ENCODE measurements at places on chromosomes 2 and 18. TPM values are rescaled to one million over a fixed set of nuclear protein-coding genes. Genes with fewer than 3 reads are reported as not detected.
A peak's percentile ranks its signal among the peaks of the same experiment; 100 is the strongest.

GRCh38 chr2:156437272-156437930, 1.2 kb downstream of the GPD2 start:
- DNase-seq: peak; percentile 6

GRCh38 chr2:232854082-232854481, 16.0 kb upstream of the SNORC start:
- DNase-seq: no peak

GRCh38 chr2:102473020-102473419, at the start of gene SLC9A4:
TSS of gene SLC9A4 (plus strand) at chr2:102473226. CDS start at chr2:102473760, 534 bp downstream.
- DNase-seq: peak; percentile 80

LHCGR gene
- total RNA-seq: not detected

- DNase-seq: no peak
Observed at GRCh38 chr2:62229082-62229605, 33.2 kb downstream of the B3GNT2 start.

MGAT4A gene
- total RNA-seq: 57.6 TPM
